Activated T-cell treated with anti-CD3 and anti-CD28 coated beads, Interleukin-2, amount 50 U/mL, for 48 hours (primary cell): ENCODE measurements at places on chromosomes 11 and 22.

DNA sequence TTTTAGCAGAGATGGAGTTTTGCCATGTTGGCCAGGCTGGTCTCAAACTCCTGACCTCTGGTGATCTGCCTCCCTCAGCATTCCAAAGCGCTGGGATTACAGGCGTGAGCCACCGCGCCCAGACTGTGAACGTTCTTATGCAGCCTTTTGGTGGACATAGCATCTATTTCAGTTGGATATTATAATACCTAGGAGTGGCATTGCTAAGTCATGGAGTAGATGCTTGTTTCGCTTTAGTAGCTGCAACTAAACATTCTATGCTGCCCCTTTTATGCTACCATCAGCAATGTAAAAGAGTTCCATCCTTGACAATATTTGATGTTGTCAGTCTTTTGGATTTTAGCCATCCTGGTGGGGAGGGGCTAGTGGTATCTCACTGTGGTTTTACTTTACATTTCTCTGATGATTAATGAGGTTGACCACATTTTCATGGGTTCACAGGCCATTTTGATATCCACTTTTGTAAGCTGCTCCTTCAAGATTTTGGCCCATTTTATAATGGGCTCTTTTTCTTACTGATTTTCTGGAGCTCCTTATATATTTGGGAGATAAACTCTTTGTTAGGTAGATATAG is 16.5 kb upstream of the APOBEC3A start:
- no peak for DNase-seq

- no peak for DNase-seq
These were observed 59.9 kb downstream of the SYT13 start for GRCh38 chr11:45225961-45226871.

DNA sequence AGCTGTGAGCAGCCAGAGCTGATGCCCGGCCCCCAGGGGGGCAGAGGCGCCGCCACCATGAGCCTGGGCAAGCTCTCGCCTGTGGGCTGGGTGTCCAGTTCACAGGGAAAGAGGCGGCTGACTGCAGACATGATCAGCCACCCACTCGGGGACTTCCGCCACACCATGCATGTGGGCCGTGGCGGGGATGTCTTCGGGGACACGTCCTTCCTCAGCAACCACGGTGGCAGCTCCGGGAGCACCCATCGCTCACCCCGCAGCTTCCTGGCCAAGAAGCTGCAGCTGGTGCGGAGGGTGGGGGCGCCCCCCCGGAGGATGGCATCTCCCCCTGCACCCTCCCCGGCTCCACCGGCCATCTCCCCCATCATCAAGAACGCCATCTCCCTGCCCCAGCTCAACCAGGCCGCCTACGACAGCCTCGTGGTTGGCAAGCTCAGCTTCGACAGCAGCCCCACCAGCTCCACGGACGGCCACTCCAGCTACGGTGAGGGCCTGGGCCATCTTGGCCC is 6.1 kb downstream of the CDC42EP1 start:
- DNase-seq = peak; percentile 59

DNA sequence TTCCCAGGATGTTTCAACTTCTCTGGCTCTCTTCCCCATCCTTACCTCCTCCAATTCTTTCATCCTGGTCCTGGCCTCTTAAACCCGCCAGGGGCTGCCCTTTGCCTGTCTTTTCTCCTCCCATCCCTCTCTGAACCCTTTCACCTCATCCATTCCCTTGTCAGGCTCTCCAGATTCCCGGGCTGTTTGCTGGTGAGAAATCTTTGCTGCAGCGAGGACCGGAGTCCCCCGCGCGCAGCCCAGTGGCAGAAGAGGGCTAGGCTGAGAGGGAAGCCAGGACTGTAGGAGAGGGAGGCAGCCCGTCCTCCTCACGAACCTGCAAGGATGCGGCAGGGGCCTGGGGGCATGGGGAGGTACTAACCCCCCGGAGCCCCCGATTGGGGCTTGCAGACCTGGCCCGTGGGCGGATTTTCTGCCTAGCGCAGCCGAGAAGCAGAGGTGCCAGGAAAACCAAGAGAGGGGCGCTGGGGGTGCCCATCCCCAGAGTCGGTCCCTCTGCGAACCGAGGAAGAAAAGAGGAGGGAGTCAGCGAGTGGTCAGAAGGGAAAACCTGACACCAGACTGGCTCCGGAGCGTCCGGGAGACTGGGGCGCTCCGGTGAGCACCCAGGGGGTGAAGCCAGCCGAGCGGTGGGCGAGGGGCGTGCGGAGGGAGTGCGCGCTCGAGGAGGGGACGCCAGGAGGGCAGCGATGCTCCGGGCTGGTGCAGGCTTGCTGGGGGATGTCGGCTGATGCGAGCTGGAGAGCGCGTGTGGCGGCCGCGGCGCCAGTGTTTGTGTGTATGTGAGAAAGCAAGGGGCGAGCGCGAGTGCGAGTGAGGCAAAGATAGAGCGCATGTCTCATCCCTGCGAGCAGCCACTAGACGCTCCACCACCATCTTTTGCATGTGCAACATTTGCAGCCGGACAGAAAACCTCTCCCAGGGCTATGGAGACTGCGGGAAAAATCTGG is at the start of gene GRIA4:
Gene GRIA4 (plus strand): TSS at position 242 of the 950 bp plus-strand sequence. CDS start 925 bp downstream, outside the sequence.
- DNase-seq = peak; percentile 21

GRCh38 chr22:35155403-35156025 is 89.6 kb downstream of the ISX start:
- DNase-seq = no peak

DNA sequence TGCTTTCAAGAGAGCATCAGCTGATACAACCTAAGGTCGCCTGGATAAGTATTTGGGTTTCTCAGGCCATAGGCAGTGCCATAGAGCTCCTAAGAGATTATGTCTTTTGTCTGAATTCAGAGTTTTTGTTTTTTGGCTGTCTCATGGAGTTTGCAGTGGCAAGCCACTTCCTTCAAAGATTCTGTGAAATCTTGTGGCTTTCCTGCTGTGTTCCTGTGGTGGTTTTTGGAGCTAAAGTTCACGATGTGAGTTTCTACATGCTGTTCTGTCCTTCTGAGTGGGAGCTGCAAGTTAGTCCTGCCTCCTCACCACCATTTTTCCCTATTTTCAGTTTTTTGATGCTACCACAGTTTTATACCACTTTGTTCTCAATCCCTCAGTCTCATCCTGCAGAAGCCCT is 111.4 kb downstream of the COMMD9 start:
- DNase-seq = no peak

DNA sequence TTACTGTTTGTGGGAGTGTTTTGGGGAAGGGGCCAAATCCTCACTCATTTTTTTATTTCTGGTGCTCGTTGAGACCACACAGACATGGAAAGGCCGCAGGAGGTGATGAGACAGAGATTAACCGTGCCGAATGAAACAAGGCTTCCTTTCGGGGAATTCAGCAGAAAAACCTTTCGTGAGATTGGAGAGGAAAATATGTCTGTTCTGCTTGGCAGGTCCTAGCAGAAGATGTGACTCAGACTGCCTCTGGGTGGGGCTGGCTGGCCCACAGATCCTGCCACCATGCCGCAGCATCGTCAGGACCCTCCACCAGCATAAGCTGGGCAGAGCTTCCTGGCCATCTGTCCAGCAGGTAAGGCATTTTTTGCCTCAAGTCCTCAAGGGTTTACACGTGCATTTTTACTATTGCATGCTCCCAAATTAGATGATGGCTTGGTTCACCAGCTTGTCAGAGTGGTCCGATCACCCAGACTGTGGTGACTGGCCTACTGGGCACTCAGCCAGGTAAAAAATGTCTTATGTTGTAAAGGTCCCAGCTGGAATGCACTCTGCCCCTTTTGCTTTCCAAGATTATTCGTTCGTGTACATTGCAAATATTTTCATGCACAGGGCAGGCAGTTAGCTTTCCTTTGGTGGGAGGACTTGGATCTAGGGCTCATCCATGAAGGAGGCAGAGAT is 1.5 kb downstream of the DDB2 start:
- peak; percentile 74 for DNase-seq

- DNase-seq = no peak
These were observed 7.5 kb upstream of the MICAL3 start for GRCh38 chr22:18031695-18032454.

DNA sequence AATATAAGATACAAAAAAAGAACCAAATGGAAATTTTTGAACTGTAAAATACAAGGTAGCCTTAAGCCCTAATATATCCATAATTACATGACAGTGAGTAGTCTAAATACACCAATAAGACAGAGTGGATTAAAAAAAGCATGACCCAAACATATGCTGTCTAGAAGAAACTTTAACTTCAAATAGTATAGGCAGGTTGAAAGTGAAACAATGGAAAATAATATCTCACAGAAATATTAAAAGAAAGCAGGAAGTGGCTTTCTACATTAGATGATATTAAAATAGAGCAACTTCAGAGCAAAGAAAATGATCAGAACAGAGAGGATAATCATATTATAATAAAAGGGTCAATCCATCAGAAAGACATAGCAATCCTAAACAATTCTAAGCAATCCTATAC is 21.8 kb downstream of the DCUN1D5 start:
- DNase-seq = no peak

DNA sequence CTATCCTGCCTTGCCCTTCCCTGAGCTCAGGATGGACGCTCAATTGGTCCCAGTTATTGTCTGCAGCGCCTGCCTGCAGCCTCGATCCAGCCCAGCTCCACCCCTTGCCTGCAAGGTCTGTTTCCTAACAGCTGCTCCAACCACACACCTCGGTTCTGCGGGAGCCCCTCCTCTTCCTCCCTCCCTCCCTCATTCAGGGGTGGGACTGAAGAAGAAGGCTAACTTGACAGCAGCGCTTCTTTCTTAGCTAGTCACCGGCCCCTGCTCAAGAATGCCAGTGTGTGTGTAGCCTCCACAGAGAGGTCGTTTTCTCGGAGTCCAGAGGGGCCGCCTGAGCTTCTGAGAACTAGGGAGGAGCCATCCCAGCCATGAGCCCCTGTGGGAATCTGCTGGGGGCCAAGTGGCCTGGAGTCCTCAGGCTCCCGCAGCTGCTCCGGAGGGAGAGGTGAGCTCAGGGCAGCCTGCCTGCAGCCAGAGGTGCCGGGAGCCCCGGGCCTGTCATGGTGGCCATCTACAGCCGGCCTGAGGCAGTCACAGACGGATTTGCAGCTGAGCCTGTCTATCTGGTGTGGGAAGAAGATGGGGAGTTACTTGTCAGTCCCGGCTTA is 36.1 kb downstream of the LIMK2 start:
- peak; percentile 45 for DNase-seq

DNA sequence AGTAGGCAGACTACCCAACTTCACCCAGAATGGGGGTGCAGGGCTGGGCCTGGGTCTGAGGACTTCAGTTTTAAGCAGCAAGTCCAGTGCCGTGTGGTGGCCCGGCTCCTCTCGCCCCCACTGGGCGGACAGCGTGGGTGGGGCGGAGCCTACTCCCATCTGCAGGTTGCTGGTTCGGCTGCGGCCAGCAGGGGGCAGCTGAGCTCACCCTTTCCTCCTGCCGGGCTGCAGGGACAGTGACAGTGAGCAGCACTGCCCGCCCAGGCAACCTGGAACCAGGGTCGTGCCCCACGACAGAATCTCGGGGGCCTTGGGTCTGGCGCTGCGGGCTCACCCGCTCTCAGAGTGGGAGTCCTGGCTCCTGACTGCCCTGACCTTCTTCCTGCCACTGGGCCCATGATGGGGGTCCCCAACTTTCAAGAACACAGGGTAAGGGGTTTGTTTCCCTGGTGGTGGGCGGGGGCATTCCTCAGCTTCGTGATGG is 6.2 kb upstream of the NEAT1 start:
- peak; percentile 97 for DNase-seq

GRCh38 chr11:73295241-73295995 is 12.7 kb upstream of the ARHGEF17 start:
- DNase-seq = peak; percentile 88

DNA sequence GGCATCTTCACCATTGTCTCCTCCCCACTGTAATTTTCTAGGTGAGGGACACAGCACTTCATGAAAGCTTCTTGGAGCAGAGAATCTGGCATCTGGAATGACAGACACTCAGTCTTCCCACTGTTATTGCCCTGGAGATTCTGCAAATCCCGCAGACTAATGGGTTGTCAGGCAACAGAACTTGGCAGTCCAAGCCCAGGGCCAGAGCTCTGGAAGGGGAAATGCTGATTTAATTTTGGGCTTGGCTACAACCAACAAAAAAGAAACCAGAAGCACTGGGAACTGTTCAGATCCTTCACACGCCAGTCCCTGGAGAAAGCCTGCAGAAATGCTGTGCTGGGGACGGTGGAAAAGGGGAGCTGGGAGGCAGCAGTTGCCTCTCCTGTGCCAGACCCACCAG is 71.5 kb upstream of the BID start:
- no peak for DNase-seq

DNA sequence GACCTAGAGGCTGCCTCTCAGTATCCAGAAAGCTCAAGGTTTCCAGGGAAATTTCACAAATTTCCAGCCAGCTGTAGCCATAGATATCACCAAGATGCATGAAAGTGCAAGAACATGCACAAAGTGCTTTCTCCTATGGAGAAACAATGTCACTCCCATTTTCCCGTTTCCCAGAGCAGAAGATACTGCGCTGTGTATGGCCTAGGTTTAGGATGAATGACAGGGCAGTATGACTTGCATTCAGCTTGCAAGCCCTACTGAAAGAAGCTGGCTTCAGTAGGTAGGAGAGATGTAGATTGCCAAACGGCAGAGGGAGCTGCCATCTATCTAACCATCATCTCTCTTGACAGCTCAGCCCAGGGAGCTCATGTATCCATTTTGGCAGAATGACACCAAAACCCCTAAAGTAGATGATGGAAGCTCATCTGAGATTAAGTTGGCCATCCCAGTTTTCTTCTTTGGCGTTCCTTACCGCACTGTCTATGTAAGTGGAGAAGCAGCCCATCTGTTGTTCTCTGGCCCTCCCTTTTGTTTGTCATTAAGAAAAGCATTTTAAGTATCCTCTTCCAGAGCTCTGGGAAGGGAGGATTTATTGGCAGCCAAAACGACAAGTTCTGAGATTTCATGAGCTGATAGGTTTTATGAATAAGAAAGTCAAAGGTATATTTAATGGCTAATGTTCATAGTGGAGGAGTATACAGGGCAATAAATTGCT is 4.6 kb downstream of the TECTA start:
- DNase-seq = no peak

GRCh38 chr11:77102246-77103210 is at the start of gene OMP:
Gene OMP, plus strand, starts transcription at chr11:77102840. Its CDS starts 0 bp downstream, at chr11:77102840.
- DNase-seq = no peak

GRCh38 chr11:123856444-123856843 is 29.0 kb downstream of the TMEM225 start:
- no peak for DNase-seq

- no peak for DNase-seq
These were observed 33.1 kb downstream of the PHLDB1 start for GRCh38 chr11:118640332-118641154.

DNA sequence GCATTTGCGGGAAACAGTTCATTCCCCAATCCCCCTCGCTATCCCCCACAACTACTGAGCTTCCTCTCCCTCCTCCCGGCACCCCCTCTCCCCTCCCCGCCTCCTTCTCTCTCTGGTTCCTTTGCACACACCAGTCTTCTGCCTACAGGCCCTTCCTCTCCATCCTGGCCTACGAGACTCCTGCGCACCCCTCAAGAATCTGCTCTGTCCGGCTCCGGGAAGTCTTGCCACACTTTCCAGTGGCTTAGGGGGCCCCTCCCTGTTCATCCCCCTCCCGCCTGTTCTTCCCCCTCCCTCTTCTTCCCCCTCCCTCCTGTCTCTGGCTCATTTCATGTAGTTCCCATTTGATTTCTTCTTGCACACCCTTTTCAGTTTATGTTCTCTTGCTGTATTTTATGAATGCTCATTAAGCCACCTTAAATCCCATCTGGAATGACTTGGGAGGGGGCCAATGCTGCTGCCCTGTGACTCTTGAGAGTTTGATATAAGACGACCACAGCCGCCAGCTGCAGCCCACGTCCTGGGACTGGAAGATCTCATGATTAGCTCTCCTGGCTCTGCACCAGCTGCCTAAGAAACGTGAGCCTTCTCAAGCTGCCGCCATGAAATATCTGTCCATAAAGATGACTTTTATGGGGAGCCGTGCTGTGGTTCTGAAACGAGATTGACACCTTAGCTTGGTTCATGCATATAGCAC is 50.9 kb downstream of the RPS6KA4 start:
- DNase-seq = no peak
